ENCODE measurements at places on chromosomes 16 and 17. TPM values are rescaled to one million over a fixed set of nuclear protein-coding genes. Genes with fewer than 3 reads are reported as not detected.

Gene IL21R
- total RNA-seq: 55.0 TPM

Gene RNF43
- 0.39 TPM for total RNA-seq

Gene G6PC1
- total RNA-seq: not detected

- H3K27ac ChIP-seq: no peak overlapping the region
- peaks cover 15% of the 10 kb centered on the region for H3K4me1 ChIP-seq
- DNase-seq: peak; percentile 33
- no peaks in the 10 kb centered on the region for H3K27me3 ChIP-seq
- H3K4me3 ChIP-seq: no peak overlapping the region
Observed at GRCh38 chr16:68401871-68402747, 46.2 kb downstream of the SMPD3 start.

GRCh38 chr16:31519759-31520431 is 7.8 kb upstream of the AHSP start:
- H3K27ac ChIP-seq: no peak overlapping the region
- no peak overlapping the region for H3K4me3 ChIP-seq
- H3K27me3 ChIP-seq: peaks cover 2% of the 10 kb centered on the region
- no peaks in the 10 kb centered on the region for H3K4me1 ChIP-seq

DNA sequence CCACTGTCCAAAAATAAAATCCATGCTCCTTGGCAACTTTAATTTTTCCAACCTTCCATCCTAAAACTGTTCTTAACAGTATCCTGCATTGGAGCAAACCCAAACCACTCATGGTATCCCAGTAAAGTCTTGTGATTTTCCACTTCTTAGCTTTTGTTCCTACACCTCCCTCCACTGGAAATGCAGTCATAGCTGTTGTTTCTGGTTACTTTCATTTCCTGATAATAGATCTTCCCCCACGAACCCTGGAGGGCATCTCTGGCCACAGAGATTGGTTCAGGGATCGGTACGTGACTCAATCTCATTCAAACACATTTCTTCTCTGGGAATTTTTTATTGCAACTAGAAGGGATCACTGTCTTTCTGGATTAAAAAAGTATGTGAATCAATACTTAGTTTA is 276.0 kb downstream of the GRIN2A start:
- H3K4me3 ChIP-seq: no peak overlapping the region
- no peaks in the 10 kb centered on the region for H3K4me1 ChIP-seq
- no peak for DNase-seq
- H3K27me3 ChIP-seq: no peaks in the 10 kb centered on the region

- H3K4me1 ChIP-seq: peaks cover 40% of the 10 kb centered on the region
- H3K27me3 ChIP-seq: no peaks in the 10 kb centered on the region
- H3K4me3 ChIP-seq: peak overlapping the region; percentile 35
- peak overlapping the region; percentile 29 for H3K27ac ChIP-seq
- no peaks in the 10 kb centered on the region for H3K36me3 ChIP-seq
- peak; percentile 58 for DNase-seq
Observed at GRCh38 chr16:57544124-57544653, 1.7 kb downstream of the ADGRG5 start.

Data from activated CD4-positive, alpha-beta memory T cell treated with anti-CD3 and anti-CD28 coated beads for 36 hours (primary cell).